ENCODE measurements at places on chromosomes 4 and X.
A peak's percentile ranks its signal among the peaks of the same experiment; 100 is the strongest.

- DNase-seq, result no peak
Observed at GRCh38 chrX:39869846-39870601, 227.7 kb downstream of the BCOR start.

- no peak for DNase-seq
Observed at GRCh38 chrX:153725039-153725831, 579 bp downstream of the ABCD1 start.

GRCh38 chr4:98204236-98204553 lies 57.0 kb upstream of the RAP1GDS1 start:
- DNase-seq, result no peak

- DNase-seq, result no peak
Observed at GRCh38 chrX:46597771-46598170, 24.2 kb downstream of the CHST7 start.

- DNase-seq, result no peak
Observed at GRCh38 chrX:10529344-10529743, 91.0 kb downstream of the MID1 start.

- DNase-seq, result no peak
Observed at GRCh38 chr4:25624616-25625015, 31.0 kb upstream of the SLC34A2 start.

GRCh38 chrX:54045563-54046228 lies 1.4 kb upstream of the PHF8 start:
- DNase-seq, result no peak

GRCh38 chr4:163624727-163625126 lies 130.2 kb downstream of the TMA16 start:
- DNase-seq, result no peak

GRCh38 chrX:46953597-46953996 lies 41.4 kb downstream of the JADE3 start:
- DNase-seq, result no peak

- no peak for DNase-seq
Observed at GRCh38 chr4:153335665-153336064, 8.8 kb upstream of the MND1 start.

DNA sequence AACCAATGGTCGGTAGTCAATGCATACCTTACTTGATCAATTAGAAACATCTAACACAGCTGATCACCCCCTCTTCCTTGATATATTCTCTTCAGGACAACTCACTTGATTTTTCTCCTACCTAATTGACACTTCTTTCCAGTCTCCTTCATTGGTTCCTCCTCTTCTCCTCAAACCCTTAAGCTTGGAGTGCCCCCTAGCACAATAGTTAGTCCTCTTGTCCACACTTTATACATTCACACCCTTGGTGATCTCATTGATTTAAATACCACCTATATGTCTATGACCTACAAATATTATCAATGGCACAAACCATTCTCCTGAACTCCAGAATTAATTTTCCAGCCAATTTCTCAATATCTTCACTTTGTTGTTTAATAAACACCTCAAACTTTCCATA lies 724.0 kb downstream of the ADGRL3 start:
- DNase-seq, result no peak

DNA sequence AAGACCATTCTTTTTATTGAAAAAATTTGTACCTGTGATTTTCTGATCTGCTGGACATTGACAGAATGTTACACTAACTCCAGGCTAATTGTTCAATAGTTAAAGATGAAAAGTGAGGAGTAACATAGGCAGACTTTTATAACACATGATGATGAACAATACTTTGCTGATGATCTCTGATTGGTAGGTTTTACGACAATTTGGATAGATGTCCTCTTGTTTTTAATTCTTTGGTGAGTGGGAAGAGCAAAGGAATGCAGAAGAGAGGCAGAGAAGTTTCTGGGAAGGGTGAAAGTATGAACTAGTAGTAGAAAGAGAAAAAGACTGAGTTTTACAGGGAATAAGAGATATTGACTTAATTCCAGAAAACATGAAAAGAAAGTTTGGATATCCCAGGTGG lies 267.3 kb upstream of the HAND2 start:
- no peak for DNase-seq

DNA sequence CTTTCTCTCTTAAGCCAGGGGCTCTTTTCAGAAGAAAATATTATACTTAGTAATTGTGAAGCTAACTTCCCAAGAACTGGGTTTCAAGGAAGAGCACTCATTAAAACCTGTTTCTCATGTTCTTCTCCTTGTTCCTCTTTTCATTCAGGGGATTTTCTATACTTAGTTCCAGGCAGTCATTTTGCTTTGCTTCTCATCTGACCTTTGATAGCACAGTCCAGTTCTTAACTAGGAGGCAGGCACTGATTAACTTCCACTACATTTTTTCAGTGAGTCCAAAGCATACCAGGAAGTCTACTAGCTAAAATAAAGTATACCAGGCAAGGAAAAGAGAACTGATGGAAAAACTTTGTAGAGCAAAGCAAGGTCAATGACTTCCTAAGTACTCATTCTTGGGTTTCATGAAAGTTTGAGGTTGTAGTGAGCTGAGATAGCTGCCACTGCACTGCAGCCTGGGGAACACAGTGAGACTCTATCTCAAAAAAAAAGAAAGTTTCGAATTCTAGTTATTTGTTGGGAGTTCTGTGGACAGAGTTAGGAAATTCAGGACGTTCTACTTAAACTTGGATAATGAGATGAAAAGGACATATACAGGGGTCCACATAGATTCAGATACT lies 190.1 kb upstream of the HS3ST1 start:
- no peak for DNase-seq

- no peak for DNase-seq
Observed at GRCh38 chr4:141340458-141340857, 119.8 kb downstream of the ZNF330 start.

DNA sequence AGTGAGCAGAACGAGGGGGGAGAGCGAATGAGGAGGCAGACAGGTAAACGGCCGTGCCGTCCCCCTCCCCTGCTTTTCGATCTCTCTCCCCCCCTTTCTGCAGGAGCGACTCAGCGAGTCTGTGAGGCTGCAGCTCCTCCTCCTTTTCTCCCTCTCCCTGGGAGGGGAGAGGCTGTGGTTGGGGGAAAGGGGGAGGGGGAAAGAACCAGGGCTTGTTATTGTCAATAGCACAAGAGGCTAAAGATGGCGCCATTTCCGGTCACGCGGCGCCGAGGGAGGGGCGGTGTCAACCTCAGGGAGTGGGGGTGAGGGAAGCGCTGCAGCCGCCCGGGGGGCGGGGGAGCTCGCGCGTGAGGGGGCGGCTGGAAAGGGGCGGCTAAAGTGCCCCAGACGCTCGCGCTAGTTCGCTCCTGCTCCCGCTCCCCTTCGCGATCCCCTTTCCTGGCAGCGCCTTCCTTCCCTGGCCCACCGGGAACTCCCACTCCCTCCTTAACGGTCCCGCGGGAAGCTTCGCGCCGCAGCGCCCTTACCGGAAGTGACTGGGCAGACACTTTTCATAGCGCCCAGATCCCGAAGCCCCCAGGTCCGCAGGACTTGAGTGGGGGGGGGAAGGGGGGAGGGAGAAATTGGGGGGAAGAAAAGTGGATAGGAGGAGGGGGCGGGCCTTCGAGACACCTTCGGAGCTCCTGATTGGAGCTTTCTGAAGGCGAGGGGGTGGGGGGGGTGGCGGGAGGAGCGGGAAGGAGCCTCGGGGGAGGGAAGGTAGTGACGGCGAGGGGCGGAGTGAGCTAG lies at the start of gene CUL4B:
TSS of gene CUL4B (minus strand) at position 121 of the 792 bp plus-strand sequence. CDS start 324 bp downstream, outside the sequence.
- DNase-seq, result peak; percentile 82

- DNase-seq, result no peak
Observed at GRCh38 chr4:135838889-135839288, 1637.3 kb upstream of the PABPC4L start.

DNA sequence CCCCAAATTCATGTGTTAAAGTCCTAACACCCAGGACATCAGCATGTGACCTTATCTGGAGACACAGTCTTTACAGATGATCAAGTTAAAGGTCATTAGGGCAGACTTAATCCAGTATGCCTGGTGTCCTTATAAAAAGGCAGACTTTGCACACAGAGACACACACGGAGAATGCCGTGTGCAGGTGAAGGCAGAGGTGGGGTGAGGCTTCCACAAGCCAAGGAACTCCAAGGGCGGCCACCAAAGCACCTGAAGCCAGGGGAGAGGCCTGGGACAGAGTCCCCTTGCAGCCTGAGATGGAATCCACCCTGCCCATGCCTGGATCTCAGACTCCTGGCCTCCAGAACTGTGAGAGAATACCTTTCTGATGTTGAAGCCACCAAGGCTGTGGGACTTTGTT lies 26.1 kb upstream of the SORCS2 start:
- DNase-seq, result no peak

DNA sequence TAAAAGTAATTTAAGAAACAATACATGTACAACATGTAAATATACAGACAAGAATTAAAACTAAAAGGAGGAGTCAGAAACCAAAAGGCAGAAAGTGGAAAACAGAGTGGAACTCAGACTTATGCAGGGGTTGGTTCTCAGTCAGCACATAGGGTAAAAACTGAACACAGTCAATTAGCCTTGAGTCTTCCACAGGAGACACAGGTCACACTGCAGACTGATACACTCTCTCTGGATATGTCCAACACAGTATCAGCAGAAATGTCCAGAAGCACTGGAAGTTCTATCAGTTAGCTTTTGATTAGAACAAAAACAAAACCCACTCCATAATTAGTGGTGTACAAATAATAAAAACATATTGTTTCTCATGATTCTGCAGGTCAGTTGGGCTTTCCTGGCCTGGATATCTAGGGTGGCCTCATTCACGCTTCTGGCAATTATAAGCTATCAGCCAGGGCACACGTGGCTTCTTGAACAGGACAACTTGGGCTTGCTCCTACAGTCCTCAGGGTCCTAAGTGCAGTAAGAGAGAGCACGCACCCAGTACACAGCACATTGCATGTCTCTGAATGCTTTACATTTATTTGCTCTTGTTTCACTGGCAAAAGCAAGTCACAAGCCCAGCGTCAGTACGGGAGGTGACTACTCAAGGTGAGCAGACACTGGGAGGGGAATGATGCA lies 21.6 kb downstream of the TEC start:
- no peak for DNase-seq

DNA sequence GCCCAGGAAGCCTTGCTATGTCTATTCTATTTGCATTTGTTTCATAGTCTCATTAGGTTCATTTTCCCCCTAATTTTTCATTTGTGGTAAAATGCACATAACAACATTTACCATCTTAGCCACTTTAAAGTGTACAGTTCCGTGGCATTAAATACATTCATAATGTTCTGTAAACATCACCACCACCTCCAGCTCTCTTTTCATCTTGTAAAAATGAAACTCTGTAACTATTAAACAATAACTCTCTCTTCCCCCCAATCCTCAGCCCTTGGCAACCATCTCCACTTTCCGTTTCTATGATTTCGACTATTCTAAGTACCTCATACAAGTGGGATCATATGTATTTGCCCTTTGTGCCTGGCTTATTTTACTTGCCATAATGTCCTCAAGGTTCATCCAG lies 19.9 kb downstream of the ARHGEF38 start:
- DNase-seq, result no peak

Measured in AG09309 (cell line).